ENCODE measurements at places on chromosomes 2 and 18.

- no peak for DNase-seq
These were observed 72.6 kb downstream of the EPAS1 start for GRCh38 chr2:46369783-46370182.

DNA sequence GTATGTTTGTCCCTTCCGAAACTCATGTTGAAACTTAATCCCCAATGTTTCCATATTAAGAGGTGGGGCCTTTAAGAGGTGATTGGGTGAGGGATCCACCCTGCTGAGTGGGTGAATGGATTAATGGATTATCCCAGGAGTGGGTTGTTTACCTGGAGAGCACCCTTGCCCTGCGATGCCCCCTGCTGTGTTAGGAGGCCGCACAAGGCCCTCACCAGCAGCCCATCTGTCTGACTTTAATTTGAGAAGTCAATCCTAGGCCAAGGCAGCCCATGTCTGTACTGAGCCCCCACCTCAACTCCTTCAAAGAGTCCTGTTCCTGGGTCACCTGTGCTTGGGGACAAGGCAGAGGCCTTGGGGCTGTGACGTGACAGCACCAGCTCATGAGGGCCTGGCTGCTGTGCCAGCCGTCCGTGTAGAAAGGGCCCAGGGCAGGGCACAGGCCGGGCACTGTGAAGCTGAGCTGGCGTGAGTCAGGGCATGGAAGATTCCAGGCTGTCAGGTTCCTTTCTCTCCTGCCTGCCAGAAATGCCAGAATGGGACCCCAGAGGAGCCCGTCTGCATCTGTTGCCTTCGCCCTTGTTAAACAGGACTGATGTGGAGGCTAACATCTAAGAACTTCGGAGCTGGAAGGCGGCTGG lies 21.3 kb upstream of the TAF1B start:
- DNase-seq = no peak

DNA sequence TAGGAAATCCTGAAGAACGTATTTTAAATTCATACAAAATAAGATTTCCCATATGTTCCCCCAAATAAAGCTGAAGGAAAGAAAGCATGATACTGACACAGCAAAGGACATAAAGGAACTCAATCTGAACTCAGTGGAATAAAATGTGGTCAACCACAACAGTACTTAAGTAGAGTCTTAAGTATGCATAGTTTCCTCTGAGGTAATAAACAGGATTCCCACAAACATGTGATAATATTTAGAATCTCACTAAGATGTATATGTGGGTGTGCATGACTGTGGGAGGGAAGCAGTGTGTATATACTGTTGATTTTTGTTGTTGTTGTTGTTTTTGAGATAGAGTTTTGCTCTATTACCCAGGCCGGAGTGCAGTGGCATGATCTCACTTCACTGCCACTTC lies 69.3 kb downstream of the NOL10 start:
- DNase-seq = no peak

DNA sequence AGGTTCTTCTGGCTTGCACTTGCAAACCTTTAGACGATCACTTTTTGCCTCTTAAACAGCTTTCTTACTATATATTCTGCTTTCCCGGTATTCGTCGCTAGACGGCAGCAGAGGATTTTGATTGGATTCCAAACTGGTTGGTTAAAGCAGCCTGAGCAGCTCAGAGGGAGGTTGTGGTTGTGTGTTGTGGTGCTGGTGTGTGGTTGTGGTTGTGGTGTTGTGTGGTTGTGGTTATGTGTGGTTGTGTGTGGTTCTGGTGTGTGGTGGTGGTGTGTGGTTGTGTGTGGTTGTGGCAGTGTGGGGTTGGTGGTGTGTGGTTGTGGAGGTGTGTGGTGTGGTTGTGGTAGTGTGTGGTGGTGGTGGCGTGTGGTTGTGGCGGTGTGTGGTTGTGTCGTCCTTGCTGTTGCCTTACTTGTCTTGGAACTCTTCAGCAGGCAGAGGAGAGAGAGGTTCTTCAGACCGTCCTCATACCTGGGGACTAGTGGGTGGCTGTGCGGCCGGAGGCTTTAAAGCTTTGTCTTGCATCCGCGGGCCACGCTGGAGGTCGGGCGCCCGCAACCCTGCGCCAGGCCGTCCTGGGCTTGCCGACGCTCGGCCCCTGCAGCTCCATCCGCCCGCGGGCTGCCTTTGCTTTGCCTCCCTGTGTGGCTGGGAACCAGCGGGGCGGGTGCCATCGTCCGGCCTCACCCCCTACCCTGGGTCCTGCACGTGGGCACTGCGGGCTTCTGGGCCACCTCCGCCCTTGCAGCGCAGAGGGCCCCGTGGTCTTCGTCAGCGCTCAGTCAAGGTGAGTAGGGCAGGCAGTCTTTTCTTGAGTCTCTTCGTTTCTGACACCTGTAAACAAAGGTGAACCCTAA lies 190.8 kb downstream of the ARHGAP28 start:
- DNase-seq = peak; percentile 53

All from activated CD4-positive, alpha-beta T cell treated with anti-CD3 and anti-CD28 coated beads for 48 hours (primary cell).